Stimulated activated CD8-positive, alpha-beta memory T cell treated with anti-CD3 and anti-CD28 coated beads, Interleukin-2, amount 100 ng/mL, for 1 hour (primary cell): ENCODE measurements at places on chromosomes 3 and 15.

DNA sequence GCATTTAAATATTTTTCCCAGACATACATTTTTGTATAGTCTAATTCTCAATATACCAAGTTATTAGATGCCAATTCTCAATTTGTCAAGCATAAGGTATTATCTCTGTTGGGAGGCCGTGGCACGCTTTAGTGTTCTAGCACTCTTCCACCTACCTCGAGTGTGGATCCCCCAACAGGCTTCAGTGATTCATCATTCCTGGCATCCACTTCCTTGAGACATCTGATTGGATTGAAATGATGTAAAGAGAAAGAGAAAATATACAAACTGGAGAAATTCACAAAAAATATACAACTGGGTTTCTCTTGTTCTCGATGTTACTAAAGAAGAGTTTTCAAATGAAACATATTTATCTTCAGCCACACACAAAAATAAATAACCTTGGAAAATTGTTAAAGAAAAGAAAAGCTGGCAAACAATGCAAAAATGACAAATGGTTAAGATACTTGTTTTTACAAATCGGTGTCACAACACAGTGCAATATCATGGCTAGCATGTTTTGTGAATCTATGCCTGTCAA, 218.0 kb upstream of the CDIN1 start:
- DNase-seq, result no peak

DNA sequence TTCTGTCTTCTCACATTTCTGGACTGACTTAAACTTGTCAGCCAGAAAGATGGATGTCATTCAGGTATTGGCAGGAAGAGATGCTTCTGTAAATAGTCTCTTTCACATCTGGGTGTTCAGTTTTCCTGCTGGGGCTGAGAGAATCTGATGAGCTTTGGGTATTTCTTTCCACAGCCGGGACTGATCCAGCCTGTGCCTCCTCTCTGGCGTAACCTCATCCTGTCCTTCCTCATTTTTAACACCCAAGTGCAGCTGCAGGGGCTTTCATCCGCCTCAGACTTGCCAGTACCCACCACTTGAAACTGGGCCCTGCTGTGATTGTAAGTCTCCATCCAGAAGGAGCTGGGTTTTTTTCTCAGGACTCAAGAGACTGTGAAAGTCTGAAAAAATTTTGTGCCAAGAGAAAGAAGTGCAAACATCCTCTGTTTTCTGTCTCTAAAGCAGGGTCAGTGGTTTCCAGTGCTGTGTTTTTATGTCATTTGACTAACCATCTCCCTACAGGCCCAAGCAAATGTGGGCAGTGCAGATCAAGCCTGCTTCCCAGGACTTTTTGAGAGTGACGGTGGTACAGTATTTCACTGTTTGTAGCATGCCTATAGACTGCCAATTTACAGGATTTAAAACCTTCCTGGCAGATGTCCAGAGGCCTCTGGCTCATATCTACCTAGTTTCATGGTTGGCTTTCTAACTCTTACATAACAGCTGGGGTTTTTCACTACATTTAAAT, 342.7 kb downstream of the PTPRG start:
- no peak for DNase-seq

- no peak for DNase-seq
Observed at GRCh38 chr3:182124716-182125115, 413.0 kb downstream of the SOX2 start.

DNA sequence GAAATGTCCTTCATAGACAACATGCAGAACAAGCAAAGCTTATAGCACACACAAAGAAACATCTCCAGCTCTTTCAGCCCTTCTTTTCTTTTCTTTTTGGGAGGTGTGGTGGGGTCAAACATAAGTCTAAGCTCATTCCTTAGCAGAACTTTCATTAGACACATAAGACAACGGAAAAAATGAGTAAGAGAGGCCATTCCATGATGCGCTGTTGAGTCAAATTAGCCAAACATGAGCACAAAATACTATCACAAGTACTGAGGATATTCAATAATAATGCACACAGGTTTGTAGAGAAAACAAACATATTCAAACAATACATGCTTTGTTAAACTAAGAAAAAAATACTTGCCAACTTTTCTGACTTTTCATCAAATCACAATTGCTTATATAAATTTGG, 83.0 kb downstream of the PLOD2 start:
- no peak for DNase-seq

DNA sequence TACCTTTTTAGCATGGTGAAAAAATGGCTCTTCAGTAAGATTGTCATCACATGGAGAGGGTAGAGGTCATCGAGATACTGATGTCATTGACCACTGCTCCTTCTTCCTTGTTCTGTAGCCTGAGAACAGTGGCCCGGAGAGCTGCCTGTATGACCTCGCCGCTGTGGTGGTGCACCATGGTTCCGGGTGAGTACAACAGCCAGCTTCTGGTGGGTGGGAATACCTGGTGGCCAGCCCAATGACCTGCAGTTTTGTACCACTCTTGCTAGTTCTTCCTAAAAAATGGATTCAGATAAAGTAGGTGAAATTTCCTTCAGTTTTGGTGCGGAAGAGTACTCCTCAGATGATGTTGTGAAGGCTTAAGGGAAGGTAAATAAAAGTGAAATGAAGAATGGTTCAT, 8.4 kb upstream of the FBXL22 start:
- no peak for DNase-seq

GRCh38 chr15:100328796-100329195, 13.0 kb downstream of the ADAMTS17 start:
- no peak for DNase-seq

GRCh38 chr3:98114264-98114663, 16.3 kb upstream of the OR5H1 start:
- DNase-seq, result no peak

GRCh38 chr15:80081390-80081789, 21.9 kb downstream of the ZFAND6 start:
- DNase-seq, result no peak

GRCh38 chr15:68958597-68958996, 28.3 kb downstream of the SPESP1 start:
- no peak for DNase-seq

- DNase-seq, result no peak
Observed at GRCh38 chr15:50848349-50848748, 60.1 kb upstream of the AP4E1 start.

GRCh38 chr3:153927107-153927506, 194.1 kb upstream of the ARHGEF26 start:
- no peak for DNase-seq

DNA sequence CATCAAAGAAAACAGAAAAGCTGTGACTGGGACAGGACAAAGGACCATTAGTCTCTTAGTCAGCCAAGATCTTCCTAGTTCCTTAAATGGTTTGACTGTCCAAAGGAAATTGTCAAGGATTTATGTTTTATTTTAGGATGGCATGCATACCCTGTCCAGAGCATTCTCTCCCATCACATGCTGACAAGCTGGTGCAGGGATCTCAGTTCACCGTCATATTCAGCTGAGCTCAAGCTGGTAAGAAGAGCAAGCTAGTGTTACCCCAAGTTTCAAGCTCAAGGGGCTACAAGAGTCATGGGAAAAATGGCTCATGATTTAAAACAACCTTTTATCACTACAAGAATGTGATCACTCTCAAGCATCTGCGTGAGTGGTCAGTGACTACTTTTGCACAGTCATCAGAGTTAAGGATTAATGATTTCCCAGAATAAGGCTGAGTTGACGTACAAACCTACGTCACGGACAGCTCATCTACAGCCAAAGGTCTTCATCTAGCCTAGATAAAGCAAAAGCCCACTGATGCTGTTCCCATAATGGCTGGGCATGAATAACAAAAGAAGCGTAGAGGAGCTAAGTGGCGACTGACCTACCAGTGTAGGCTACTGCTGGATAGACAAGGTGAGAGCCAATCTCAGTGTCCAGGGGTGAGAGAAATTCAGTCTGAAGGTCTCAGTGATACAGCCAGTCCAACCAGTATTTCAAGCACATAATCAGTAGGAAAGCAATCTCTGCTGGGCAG, 157.5 kb downstream of the GABRB3 start:
- DNase-seq, result no peak

DNA sequence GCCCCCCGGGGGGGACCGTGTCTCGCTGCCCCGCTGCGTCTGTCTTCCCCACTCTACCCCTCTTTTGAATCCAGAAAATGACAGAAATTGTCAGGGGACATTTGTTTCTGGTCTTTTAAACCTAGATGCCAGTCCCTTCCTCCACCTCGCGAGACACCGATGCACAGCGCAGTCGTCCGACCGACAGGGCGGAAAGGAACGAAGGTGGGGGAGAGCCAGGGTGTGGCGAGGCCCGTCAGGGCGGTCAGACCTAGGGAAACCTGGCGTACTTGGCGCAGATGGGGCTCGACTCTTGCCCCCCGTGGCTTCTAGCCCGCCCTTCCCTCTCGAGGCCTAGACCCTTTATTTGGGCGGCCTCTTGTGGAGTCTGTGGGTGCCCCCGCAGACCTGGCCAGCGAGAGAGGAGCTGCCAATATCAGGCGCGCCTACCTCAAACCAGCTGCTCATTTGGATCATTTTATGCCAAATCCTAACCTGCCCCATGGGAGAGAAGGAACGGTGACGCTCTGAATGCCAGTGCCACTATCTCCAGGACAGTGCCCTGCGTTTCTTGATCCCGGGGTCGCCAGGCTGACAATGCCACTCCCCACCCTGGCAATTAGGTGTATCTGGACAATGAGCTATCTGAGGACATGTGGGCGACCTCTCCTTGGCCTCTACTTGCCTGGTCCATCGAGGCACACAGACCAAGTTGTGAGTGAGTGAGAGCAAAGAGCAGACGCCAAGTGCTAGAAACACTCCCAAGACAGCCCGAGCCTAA, 500 bp upstream of the RAB6B start:
- no peak for DNase-seq

- no peak for DNase-seq
Observed at GRCh38 chr3:13254028-13254951, 165.8 kb downstream of the NUP210 start.

DNA sequence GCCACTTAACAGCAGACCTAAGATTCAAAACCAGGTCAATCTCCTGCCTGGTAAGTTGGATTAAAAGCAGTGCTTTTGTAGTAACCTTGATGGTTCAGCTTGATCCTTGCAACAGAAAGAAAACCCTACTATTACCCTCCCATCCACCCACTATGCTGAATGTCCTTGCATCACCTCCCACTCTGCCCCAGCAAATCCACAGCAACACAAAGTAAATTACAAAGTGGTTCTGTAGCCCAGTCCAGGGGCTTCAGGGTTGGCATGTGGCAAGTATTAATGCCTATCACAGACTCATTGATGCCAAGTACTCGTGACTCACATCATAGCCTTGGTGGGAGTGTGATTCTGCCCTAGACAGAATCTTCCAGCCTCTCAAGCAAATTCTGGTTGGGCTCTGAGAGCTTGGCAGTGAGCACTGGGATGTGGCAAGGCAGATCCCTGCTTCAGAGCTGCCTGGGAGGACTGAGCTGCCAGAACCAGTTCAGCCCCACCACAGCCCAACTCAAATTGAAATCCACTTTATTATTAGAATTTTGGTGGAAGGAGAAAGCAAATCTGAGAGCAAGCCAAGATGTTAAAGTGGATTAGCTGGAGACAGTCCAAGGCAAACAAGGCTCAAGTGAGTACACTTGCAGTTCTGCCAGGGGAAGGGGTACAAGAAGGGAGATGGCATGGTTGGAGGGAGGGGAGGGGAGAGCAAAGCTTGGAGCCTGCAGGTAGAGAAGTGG, 225.8 kb upstream of the UMPS start:
- DNase-seq, result no peak

DNA sequence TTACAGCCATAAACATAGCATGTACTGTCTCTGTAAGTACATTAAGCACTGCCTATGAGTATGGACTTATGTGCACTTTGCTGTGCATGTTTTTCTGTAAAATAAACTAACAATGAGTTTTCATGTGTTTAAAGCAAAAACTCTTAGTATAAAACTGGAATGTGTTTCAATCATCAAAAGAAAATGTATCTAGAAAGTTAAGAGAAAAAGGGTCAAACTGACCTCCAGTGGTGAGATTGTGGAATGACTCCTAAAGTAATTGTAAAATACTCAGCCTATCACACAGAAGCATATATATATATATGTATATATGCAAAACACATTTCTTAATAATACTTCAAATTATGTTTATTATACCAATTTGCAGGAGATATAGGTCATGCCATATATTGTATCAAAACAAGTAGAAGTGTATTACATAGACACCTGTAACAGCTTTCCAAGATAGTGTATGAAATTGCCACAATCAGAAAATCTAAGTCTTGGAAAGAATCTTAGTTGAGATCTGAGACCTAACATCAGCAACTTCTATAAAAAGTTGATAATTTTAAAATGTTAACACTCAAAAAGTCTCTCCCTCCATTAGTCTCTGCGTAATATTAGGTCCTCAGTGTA, 199.6 kb downstream of the FMN1 start:
- DNase-seq, result no peak

- no peak for DNase-seq
Observed at GRCh38 chr3:186361762-186362536, at the start of gene DGKG. DGKG (minus strand) TSS chr3:186362234; CDS start chr3:186320459, 41,775 bp downstream.

GRCh38 chr3:196198771-196199753, 12.1 kb downstream of the ZDHHC19 start:
- no peak for DNase-seq
